ENCODE measurements at places on chromosomes 5 and 9. TPM values are rescaled to one million over a fixed set of nuclear protein-coding genes. Genes with fewer than 3 reads are reported as not detected.

DNA sequence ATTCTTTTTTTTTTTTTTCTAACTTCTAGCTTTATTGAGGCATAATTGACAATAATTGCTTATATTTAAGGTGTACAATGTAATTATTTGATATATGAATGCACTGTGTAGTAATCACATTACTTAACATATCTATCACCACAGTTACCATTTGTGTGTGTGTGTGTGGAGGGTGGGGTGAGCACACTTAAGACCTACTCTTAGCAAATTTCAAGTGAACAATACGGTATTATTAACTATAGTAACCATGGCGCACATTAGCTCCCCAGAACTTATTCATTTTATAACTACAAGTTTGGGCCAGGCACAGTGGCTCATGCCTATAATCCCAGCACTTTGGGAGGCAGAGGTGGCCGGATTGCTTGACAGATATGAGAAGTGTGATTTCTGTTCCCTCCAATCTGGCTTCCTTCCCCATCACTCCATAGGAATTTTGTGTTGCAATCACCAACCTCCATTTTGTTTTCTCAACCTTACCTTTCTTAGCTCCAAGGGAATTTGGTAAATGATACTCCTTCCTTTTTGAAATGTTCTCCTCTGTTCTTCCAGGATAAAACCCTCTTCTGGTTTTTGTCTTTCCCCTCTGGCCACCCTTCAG lies 14.9 kb downstream of the TXN start:
- H3K4me1 ChIP-seq, result no peaks in the 10 kb centered on the region
- peaks cover 14% of the 10 kb centered on the region for H3K36me3 ChIP-seq
- no peak overlapping the region for H3K4me3 ChIP-seq
- DNase-seq, result no peak
- H3K27me3 ChIP-seq, result no peaks in the 10 kb centered on the region

GRCh38 chr5:176741561-176742211 lies 68.7 kb upstream of the UNC5A start:
- no peaks in the 10 kb centered on the region for H3K4me1 ChIP-seq
- H3K36me3 ChIP-seq, result no peaks in the 10 kb centered on the region
- H3K27me3 ChIP-seq, result peaks cover 81% of the 10 kb centered on the region
- H3K4me3 ChIP-seq, result no peak overlapping the region
- no peak overlapping the region for H3K27ac ChIP-seq

GRCh38 chr5:80357671-80358070 lies 37.9 kb downstream of the SPZ1 start:
- no peak for DNase-seq
- H3K27me3 ChIP-seq, result no peaks in the 10 kb centered on the region
- H3K36me3 ChIP-seq, result no peaks in the 10 kb centered on the region
- H3K27ac ChIP-seq, result no peak overlapping the region

The DRD1 gene
- 0.35 TPM for total RNA-seq

The FOXD4L5 gene
- total RNA-seq, result 0.51 TPM

The PCDHGB1 gene
- 2.7 TPM for total RNA-seq

The RUFY1 gene
- 34.4 TPM for total RNA-seq

The SOHLH1 gene
- total RNA-seq, result not detected

Data from chondrocyte (in vitro differentiated cells).